NCI-H187 treated with DMSO at 0.1 percent for 48 hours (cell line): ENCODE measurements at places on chromosomes 11 and 22.

DNA sequence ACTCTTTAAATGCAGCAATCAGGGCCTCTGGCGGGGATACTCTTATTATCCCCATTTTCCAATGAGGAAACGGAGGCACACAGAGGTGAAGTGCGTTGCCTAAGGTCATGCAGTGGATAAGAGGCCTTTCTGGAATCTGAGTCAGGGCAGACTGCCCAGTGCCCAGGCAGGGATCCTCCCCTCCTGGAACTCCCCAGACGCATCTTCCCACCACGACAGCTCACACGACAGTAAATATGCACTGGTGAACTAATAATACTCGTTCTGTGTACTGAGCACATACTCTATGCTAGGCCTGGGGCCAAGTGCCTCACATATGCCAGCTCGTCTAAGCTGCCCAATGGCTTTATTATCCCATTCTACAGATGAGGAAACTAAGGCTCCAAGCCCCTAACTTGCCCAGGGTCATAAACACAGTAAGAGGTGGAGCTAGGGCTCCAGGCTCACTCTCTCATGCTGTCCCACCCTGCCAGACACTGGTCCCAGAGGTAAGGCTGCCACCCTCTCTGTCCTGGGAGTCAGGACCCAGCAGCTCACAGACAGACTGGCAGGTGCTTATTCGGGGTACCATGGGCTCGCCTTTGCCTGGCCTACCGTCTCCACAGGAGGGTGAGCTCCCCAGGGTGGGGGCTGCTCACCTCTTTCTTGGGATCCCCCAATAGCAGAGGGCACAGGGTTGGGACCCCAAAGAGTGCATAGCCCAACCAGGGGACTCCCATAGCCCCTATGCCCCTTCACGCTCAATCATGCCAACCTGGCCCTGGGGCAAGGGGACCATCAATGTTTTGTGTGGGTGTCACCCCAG is 2.3 kb downstream of the IL2RB start:
- DNase-seq = no peak

GRCh38 chr11:74686792-74687191 is 44.4 kb downstream of the CHRDL2 start:
- no peak for DNase-seq

DNA sequence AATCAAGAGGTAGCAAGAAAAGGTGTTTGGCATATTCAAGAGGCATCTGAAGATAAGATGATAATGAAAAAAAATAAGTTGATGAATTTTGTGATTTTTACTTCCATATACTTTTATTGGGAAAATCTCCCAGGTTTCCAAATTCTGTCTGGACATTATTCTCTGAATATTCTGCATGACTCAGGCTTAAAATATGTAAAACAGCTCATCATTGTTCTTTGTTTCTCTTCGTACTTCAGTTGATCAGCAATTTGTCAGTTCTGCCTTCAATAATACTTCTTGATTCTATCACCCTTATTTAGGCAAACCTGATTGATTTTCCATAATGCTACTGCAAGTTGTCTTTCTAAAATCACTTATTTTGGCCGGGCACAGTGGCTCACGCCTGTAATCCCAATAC is 30.2 kb downstream of the GTF2H1 start:
- no peak for DNase-seq

GRCh38 chr22:37486224-37486845 is at the start of gene MFNG:
Gene MFNG (minus strand): TSS chr22:37486384. CDS start chr22:37486177, 207 bp downstream.
- no peak for DNase-seq

DNA sequence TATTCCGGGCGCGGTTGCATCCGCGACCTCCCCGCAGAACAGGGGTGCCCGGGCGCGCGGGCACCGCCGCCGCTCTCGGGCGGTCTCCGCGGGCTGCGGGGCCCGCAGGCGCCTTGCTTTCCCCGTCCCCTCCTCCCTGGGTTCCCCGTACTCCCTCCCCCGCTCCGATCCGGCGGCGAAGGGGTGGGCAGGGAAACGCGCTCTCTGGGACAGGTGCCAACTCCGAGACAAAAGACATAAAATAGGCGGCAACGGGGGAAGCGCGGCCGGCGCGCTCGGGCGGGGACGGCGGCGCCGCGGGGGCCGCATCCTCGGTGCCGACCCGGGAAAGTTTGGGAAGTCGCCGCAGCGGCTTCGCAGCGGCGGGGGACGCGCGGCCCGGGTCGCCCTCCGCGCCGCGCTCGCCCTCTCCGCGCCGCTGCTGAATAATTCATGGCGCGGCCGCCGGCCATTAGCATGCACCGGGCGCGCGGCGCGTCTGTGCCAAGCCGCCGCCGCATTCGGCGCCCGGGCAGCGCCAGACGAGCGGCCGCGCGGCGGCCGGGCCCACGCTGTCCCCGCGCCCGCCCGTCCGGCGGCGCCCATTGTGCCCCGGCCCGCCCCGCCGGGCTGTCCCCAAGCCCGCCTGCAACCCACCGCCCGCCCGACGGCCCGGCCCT is 78.7 kb upstream of the PPARA start:
- DNase-seq = no peak

DNA sequence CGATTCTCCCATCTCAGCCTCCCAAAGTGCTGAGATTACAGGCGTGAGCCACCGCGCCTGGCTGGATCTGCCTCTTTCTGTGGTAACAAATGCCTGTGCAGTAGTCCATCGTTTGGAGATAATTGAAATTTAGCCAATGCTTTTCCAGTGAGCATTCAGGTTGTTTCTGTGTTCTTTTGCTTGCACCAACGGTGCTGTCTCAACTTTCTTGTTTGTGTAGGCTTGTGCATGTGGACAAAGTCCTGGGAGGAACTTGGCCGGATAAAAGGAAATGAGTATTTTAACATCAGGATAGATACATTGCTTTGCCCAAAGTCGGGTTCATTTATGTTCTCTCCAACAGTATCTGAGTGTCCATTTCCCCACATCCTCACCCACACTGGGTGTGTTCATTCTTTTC is 85.7 kb downstream of the KIAA1671 start:
- no peak for DNase-seq

GRCh38 chr11:58135171-58135570 is 9.8 kb upstream of the OR9I1 start:
- no peak for DNase-seq

- DNase-seq = no peak
Measured at GRCh38 chr11:66294626-66295620, 3.2 kb downstream of the TMEM151A start.

GRCh38 chr22:31039393-31039792 is 41.7 kb upstream of the SMTN start:
- no peak for DNase-seq

DNA sequence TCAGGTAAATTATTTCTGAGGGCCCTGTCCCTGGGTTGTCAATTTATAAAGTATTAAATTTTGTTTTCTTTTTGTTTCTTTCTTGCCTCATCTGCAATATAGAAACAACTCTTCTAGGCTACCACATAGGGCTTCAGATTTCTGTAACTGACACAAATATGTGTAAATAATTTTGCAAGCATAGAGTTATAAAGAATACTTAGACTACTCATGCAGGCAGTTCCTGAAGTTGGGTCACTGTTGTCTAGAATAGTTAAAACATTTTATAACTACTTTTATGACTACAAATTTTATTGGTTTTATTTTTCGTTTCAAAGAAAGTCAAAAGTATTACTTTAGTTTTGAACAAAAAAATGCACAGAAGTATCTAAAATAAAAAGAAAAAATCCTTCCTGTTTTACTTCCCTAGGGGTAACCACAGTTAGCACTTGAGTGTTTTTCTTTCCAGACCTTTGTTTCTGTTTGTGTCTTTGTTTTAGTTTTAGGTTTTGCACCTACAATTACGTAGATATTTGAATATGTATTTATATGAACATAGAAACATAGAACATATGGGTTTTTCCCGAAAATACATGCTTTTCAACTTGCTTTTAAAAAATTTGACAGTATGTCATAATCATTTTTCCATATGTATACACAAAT is 12.4 kb upstream of the TMEM123 start:
- DNase-seq = no peak

DNA sequence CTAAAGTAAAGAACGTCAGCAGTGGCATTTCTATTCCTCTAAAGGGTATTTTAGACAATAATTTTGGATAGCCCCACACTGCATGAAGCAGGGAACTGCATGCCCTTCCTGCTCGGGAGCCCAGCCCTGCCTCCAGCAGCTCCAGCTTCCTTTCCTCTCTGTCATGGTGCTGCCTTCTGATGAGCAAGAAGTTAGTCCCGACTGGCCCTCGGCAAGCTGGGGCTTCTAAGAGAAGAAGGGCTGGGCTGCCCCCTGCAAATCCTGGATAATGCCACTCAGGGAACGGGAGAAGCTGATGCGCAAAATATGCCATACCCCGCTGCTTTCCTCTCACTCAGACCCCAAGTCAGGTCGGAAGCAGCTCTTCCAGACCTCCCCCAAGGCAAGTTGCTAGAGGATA is 296.4 kb downstream of the ETS1 start:
- no peak for DNase-seq

- DNase-seq = no peak
Measured at GRCh38 chr11:74697722-74698121, 33.5 kb downstream of the CHRDL2 start.

- no peak for DNase-seq
Measured at GRCh38 chr11:117300283-117300663, 9.1 kb downstream of the BACE1-AS start.

DNA sequence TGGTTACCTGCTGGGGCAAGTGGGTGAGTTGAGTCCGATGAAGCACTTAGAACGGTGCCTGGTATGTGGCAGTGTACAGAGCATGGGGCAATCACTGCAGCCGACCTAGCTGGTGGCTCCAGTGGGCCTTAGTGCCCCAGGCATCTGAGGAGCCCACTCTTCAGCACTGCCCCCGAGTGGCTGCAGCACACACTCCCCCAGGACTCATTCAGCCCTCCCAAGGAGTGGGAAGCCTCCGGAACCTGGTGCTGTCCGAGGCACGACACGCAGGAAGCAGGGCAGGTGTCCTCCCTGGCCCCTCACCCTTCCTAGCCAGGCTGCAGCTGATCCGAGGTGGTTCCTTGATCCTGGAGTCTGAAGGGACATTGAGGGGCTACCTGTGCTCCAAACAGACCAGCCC is 42.4 kb upstream of the PRODH start:
- no peak for DNase-seq

GRCh38 chr11:41377709-41378394 is 81.6 kb downstream of the LRRC4C start:
- DNase-seq = no peak

DNA sequence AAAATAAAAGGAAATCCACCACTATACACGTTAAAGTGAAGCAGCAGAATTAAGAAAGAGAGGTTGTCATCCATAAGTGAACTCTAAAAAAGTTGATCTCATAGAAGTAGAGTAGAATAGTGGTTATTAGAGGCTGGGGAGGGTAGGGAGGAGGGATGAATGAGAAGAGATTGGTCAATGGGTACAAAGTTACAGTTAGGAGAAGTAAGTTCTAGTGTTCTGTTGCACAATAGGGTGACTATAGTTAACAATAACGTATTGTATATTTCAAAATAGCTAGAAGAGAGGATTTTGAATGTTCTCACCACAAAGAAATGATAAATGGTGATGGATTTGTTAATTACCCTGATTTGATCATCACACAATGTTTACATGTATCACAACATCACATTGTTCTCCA is 72.0 kb downstream of the CD82 start:
- no peak for DNase-seq

GRCh38 chr11:66856496-66857233 is at the start of gene LRFN4:
Gene LRFN4 (plus strand): TSS chr11:66857064. CDS start chr11:66857745, 681 bp downstream.
- DNase-seq = no peak

GRCh38 chr11:116946414-116946813 is 109.0 kb upstream of the APOA1 start:
- no peak for DNase-seq

GRCh38 chr11:36088266-36088972 is 144.6 kb downstream of the LDLRAD3 start:
- no peak for DNase-seq

GRCh38 chr11:44032299-44033085 is 15.3 kb upstream of the ACCSL start:
- DNase-seq = no peak

GRCh38 chr11:113313601-113314000 is 782 bp upstream of the TTC12 start:
- DNase-seq = no peak

DNA sequence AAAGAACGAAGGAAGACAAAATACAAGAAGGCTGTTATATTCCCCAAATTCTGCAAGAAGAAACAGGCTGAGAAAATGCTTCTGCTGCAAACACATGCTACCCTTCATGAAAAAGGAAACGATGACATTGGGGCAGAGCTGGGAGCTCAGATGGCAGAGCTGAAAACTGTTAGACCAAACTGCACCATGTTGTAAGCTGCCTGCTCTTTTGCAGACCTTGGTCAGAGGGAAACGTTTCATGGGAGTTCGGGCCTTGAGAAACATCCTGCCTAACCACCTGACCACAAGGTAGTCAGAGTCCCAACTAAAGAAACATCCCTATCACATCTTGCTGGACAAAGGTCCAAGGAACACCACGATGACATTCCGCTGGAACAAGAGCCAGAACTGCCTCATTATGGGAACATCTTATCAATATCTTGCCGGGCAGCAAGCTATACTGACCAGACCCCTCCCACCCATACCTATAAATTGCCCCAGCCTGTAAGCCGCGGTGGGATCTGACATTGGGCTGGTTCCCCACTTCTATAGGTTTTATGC is 110.7 kb upstream of the CTSC start:
- DNase-seq = no peak

- no peak for DNase-seq
Measured at GRCh38 chr11:70063121-70063520, 15.0 kb upstream of the ANO1 start.

- no peak for DNase-seq
Measured at GRCh38 chr22:31748490-31748889, 1.4 kb downstream of the PRR14L start.

DNA sequence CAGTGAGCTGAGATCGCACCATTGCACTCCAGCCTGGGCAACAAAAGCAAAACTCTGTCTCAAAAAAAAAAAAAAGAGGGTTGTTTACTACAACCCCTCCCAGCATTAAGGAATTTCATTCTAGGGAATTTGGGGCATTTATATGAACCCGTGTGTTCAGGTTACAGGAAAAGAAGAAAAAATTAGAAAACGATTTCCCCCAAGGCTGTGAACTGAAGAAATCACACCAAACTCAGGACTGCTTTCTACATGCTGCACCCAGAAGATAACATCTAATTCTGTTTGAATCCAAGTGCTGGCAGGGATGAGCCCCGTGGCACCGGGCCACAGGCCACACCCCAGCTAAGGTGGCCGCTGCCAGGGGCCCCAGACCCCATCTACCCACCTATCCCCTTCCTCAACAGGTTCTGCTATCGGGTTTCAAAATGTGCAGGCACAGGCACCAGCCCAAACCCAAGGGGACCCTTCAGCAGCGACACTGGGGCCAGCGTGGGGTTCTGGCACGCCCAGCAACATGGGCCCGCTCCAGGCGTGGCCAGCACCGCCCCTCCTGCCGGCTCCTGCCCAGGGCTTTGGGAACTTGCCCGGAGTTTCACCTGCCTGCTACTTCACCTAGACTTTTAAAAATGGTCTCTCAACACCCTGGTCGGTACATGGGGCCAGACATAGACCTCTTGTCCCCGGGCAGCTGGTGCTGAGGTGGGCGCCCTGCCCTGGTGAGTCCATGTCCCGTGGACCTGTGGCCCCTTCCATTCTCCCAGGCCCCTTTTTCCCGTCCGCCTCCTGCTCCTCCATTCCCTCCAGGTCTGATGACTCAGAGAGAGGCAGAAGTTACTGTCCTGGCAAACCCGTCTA is 11.8 kb downstream of the CELSR1 start:
- DNase-seq = no peak

- no peak for DNase-seq
Measured at GRCh38 chr11:75527938-75528735, 2.4 kb upstream of the GDPD5 start.
